ENCODE measurements at places on chromosomes 7 and 10.

GRCh38 chr7:113283861-113284260 lies 165.5 kb upstream of the SMIM30 start:
- DNase-seq, result peak; percentile 18

DNA sequence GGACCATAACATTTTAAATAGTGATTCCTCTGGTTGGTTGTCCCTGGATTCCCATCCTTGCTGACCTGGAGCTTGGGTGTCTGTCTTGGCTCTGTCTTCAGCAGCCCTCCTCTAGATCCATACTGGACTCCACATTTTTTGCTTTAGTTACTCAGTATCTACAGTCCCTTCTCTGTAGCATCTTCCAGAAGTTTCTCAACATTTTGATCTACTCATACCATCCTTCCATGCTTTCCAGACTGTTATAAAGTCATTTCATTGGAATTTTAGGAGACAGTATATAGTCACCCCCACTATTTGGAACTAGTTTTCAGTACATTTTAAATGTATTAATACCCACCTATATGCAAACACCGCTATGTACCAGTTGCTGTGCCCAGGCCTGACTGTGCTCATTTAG lies 25.8 kb downstream of the APBB1IP start:
- no peak for DNase-seq

DNA sequence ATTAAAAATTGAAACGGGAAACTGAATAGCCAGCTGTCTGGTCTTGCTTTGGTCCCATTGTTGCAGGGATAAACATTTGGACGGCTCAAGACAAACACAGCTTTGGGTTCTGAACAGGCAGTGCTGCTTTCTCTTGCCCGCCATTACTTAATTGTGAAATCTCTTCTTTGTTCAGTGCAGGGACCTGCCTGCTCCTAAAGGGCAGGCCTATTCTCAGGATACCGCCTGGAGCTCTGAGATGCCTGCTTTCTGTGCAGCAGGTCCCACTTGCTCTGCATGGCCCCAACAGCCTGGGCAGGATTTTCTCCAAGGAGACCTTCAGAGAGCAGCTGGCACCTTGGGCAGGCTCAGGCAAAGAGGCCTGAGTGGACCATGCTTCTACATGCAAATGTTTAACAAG lies 237.6 kb downstream of the KCNMA1 start:
- no peak for DNase-seq

DNA sequence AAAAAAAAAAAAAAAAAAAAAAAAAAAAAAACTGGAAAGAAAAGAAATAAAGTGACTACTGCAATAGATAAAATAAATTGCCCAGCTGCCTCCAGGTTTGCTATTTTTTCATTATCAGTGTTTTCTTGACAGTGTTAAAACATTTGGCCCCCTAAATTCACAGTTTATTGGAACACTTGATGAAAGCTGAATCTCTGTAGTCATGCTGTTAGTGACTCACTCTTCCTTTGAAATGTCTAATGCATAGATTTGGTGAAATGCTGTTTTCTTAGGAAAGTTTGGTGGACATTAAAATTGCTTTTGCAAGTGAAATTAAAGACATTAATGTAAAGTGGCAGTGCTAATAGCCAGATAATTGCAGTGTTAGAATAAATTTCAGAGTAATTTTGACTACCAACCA lies 785.2 kb downstream of the NRG3 start:
- no peak for DNase-seq

DNA sequence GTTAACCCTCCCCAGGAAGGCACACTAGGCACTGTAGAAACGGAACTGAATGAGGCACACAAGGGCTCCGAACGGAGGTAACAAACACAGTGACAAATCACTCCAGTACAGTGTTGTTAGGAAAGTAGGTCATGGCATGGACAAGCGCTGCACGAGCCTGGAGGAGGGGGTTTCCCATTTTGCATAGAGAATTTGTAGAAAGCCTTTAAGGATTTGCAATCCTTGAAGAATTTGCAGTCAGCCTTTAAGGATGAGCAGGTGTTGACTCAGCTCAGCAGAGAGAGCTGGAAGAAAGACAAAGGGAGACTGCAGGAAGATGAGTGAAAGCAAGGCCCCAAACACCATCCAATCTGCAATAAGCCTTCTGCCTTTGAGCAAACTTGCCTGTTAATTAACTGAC lies 51.1 kb upstream of the PPP1R3C start:
- no peak for DNase-seq
